ENCODE measurements at places on chromosomes 12 and 14.

- no peak for DNase-seq
Measured at GRCh38 chr12:66049538-66050282, 80.8 kb downstream of the LLPH start.

DNA sequence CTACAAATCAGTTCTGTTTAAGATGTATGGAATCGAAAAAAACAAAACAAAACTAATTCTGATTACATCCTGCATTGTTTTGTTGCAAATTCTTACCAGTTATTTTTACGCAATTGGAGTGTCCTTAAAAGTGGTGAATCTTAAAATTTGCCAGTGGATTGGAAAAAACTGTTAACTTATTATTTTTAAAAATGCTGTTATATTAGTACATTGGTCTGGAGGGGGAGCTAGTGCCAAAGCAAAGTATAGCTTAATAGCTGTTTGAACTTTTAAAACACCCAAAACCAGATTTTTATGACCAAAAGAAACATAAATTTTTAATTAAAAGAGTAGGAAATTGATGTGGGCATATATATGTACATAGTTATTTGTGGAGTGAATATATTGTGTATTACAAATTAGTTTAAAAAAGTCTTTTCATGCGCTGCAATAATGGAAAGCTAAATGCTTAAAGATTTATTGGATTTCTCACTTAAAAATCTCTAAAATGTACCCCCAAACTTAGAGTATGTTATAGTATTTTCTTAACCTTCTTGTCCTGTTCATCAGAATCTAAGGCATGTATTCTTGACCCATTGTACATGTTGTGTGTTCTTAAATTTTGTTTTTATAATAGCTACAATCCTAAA lies 2.5 kb downstream of the FUT8 start:
- no peak for DNase-seq

GRCh38 chr14:34461334-34462131 lies 507 bp downstream of the SPTSSA start:
- DNase-seq = no peak

- DNase-seq = no peak
Measured at GRCh38 chr12:47874316-47874715, 30.5 kb downstream of the VDR start.

- DNase-seq = no peak
Measured at GRCh38 chr14:68305738-68306137, 486.2 kb downstream of the RAD51B start.

Data from COLO829 (cell line).